ENCODE measurements at places on chromosomes 1 and 21.

- DNase-seq, result no peak
These were observed 395.6 kb upstream of the PBX1 start for GRCh38 chr1:164163289-164163849.

- DNase-seq, result no peak
These were observed 16.6 kb upstream of the DR1 start for GRCh38 chr1:93328809-93329760.

- DNase-seq, result no peak
These were observed 27.2 kb upstream of the ATP1A1 start for GRCh38 chr1:116345843-116346242.

DNA sequence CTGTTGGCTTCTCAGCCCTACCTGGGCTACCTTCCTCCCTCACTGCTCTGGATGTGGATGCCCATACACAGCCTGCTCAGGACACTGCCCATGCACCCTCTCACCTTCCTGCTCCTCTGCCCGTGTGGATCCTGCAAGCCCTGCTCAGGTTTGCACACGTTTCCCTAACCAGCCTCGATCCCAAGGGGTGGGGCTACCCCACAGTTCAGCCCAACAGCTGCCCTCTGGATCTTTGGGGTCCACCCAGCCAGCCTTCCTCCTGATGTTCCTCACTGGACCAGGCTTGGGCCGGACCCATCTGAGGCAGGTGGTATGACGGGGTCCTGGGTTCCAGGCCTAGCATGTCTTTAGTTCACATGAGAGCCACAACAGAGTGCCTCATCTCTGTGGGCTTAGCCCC lies 4.7 kb downstream of the TMEM54 start:
- DNase-seq, result no peak

- no peak for DNase-seq
These were observed 252.6 kb downstream of the NFIA start for GRCh38 chr1:61334718-61335589.

DNA sequence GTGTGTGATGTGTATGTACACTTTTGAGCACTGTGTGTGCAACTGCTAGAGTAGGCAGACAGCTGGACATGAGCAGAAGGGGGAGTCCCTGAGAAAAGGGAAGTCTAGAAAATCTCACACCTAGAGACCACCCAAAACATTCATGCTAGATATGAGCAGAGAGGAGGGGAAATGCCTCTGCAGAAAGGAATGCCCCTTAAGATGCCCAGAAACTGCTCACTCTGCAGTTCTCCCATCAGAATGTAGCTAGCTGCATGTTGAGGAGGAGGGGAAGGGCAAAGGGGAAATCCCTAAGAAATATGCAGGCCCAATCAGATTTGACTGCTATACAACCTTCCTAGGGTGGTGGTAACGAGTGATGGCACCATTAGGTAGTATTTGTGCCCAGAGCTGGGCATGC lies 31.8 kb upstream of the MAGOH start:
- no peak for DNase-seq

GRCh38 chr1:36155408-36156328 lies at the start of gene MAP7D1:
Gene MAP7D1 (plus strand): TSS chr1:36156160. CDS start chr1:36156418, 258 bp downstream.
- DNase-seq, result no peak

DNA sequence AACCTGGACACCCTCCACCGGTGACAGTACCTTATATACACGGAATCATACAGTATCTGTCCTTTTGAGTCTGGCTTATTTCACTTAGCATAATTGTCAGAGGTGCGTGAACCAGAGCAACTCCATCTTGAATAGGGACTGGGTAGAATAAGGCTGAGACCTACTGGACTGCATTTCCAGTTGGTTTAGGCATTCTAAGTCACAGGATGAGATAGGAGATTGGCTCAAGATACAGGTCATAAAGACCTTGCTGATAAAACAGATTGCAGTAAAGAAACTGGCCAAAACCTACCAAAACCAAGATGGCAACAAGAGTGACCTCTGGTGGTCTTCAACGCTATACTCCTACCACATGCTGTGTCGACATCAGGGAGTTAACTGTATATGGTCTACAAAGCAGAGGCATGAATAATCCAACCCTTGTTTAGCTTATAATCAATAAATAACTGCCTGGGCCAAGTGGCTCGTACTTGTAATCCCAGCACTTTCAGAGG lies 1.4 kb upstream of the FDPS start:
- DNase-seq, result no peak

DNA sequence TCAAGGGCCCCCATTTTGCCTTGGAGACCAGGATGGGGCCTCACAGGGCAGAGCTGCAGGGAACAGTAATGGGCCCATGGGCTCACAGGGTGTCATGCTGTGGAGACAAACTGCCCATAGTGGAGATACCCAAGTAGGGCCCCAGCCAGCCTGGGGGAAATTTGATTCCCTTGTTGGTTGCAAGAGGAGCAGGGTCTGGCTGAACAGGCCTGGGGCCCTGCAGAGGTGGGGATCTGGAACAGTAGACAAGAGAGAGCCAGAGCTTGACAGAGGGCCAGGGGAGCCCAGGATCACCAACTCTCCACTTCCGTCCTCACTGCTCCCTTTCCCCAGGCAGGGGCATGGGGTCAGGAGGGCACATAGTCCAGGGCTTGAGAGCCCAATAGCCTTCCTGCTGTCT lies 8.7 kb downstream of the S100B start:
- no peak for DNase-seq

- no peak for DNase-seq
These were observed 438.4 kb downstream of the DSCAM start for GRCh38 chr21:40408561-40408960.

GRCh38 chr1:172184506-172185191 lies 235.8 kb upstream of the C1orf105 start:
- DNase-seq, result no peak

- no peak for DNase-seq
These were observed 1187.4 kb upstream of the NCAM2 start for GRCh38 chr21:19810779-19811178.

GRCh38 chr1:76501136-76501535 lies 366.1 kb upstream of the ST6GALNAC5 start:
- no peak for DNase-seq

- no peak for DNase-seq
These were observed 2.1 kb upstream of the S100A10 start for GRCh38 chr1:151995774-151996173.

DNA sequence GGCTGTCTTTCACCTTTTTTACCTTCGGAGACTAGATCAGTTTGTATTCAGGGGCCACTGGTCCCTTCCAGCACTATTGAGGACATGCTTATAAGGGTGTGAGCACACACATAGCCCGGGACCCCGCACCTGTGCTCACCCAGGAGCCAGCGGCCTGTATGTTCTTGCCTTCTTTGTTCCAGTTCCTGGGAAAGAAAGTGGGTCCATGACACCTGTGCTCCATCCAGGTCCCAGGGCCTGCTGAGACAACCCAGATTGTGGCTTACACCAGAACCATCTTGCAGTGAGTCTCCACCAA lies 207.8 kb downstream of the TOMM20 start:
- no peak for DNase-seq

DNA sequence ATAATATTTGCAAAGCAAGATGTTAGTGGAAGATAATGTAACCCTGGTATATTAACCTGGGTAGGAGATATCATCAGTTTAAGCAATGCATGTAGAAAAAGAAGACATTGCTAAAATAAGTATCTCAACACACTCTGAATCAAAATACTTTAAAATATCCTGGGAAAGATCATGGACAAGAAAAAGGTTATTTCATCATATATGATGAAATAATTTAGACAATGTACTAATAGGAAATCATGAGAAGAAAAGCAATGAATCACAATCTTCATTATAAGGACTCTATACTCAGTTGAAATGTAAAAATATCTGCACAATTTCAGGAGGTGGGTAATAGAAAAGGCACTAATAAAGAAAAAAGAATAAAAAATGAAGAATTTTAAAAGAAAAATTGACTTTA lies 158.8 kb downstream of the KCNT2 start:
- no peak for DNase-seq

GRCh38 chr21:21226472-21226871 lies 228.3 kb downstream of the NCAM2 start:
- no peak for DNase-seq

- no peak for DNase-seq
These were observed 35.6 kb downstream of the MCOLN2 start for GRCh38 chr1:84961316-84961715.

DNA sequence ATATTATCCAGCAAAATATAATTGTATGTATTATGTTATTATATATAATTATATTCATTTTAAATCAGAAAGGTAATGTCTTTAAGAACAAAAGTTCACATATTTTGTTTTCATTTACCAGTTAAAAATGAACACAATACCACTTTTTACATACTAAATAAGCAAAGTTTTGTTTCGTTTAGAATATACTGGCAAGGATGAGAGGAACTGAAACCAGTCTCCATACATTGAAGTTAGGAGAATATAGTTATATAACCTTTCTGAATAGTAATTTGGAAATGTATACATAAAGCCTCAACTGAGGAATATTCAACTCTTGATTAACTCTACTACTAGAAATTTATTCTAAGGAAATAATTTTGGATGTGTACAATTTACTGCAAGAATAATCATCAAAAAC lies 110.5 kb downstream of the ZNF644 start:
- no peak for DNase-seq

DNA sequence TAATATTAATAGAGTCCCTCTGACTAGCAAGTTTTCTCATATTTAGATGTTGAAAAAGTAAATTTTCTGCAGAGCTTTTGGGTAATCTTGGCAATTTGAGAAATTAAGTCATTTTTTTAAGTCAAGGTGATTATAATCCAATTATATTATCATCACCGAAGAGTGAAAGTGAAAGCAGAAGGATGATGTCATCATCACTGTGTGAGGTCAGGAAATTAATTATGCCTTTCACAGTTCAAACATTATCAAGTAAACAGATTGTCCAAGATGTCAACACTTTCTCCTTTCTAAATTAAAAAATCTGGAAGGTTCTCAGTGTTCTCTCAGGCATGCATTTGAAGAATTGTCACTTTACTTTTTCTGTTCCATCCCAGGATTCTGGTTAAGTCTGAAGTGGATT lies 296.0 kb downstream of the TBX15 start:
- no peak for DNase-seq

GRCh38 chr1:38009088-38009840 lies 3.3 kb upstream of the UTP11 start:
- DNase-seq, result no peak

DNA sequence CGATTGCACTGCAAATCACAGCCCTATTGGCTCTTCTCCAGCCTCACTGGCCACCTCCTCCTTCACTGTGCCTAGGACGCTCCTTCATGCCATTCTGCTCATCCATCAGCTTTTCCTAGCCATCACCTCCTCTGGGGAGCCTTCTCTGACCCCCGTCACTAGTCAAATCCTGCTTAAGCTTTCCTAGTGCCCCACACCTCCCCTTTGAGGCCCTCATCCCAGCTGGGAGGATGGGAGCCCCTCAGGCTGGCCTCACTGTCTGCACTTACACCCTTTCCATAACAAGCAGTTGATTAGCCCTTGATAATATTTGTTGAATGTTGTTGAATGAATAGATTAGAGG lies 50.7 kb downstream of the KLHDC7A start:
- DNase-seq, result no peak

DNA sequence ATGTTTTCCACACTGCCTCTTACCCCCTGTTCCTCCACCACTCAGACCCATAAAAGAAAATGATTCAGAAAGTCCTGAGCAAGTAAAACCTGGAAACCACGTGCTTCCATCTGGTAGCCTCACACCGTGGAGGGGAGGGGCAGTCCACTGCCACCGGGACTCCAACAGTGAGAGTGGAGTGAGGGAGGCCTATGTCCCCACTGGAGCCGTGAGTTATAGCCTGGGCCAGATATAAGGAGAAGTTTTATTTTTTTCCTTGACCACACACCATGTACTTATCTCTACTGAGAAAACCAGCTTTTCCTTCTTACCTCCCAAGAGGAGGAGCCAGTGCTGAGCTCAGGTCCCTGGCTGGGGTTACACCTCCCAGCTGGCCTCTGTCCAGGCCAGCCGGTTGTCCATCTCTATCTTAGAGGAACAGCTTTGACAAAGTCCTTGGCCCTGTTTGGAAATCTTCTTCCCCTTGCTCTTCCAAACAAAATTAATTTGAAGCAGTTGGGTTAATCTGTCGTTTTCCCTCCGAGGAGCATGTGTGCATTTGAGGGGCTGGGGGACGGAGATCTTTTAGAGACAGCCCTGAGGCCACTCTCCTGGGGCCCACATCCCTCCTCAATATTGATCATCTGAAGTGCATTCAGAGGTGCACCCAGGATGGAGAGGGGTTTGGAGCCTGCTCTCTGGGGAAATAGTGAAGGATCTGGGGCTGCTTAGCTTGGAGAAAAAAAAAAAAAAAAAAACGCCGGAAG lies 49.1 kb upstream of the SERBP1 start:
- no peak for DNase-seq

- DNase-seq, result no peak
These were observed 7.6 kb upstream of the CDCP2 start for GRCh38 chr1:54160351-54160750.

DNA sequence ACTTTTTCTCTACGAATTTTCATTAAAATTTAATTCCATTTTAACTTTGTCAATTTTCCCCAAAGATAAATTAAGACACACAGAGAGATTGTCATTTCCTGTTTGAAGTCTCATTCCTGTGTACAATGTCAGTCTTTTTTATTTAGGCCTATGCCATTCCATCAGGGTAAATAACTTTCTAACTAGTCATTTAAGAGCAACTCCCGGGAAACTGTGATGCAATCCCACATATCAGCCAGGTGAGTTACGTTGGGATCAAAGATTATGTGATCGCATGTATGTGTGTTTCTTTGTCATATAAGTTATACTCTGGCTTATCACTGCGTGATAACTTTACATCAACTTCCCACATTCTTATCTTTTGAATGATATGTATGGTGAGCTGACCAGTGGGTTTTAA lies 86.1 kb upstream of the S1PR1 start:
- no peak for DNase-seq

- no peak for DNase-seq
These were observed 949.7 kb upstream of the TMPRSS15 start for GRCh38 chr21:19353256-19353655.

DNA sequence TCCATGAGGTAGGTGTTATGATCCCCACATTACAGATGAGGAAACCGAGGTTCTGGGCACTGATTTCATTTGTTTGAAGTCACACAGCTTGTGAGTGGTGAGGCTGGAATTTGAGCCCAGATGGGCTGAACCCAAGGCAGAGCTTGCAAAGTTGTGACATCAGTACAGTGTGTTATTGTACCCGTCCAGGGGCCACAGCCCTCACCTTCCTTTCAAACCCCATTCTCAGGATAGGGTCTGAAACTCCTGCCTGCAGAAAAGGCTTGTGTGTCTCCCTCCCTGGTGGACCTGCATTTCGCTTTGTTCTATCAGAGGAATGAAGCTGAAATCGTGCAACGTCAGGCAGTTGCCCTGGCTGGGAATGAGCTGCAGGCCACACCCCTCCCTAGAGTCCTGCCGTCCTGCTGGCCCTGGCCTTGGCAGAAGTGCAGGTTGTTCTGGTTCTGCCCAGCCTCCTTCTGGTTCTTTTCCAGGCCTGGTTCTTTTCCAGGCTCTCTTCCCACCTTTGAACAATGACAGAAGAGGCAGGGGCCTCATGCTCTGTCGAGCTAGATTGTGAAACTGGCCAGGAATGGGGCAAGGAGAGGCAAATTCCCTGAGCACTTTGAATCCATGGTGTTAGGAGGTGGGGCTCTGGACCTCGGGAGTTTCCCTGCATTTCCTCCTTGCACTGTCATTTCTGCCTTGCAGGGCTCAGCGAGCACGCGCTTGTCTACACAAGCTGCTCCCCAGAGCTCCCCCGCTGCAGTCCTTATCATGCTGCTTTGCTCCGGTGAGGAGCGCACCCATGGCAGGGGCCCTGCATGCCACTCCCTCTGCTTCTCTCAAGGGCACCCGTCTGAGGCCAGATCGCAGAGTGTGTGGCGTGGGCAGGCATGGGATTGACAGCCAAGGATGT lies 8.2 kb upstream of the MYOM3 start:
- DNase-seq, result no peak

GRCh38 chr21:31731056-31731856 lies 662 bp downstream of the SCAF4 start:
- no peak for DNase-seq
